ENCODE measurements at places on chromosomes 1 and 21. TPM values are rescaled to one million over a fixed set of nuclear protein-coding genes. Genes with fewer than 3 reads are reported as not detected.

NBL1 gene
- 26.9 TPM for total RNA-seq

RGS1 gene
- total RNA-seq: 0.07 TPM

AIRE gene
- total RNA-seq: 0.31 TPM

SFN gene
- 7.5 TPM for total RNA-seq

MMEL1 gene
- 1.3 TPM for total RNA-seq

SLC25A34 gene
- 0.70 TPM for total RNA-seq

DNM3 gene
- 0.73 TPM for total RNA-seq

SYCP1 gene
- total RNA-seq: not detected

TMPRSS3 gene
- total RNA-seq: not detected

SIPA1L2 gene
- total RNA-seq: 45.6 TPM
